ENCODE measurements at places on chromosomes 3 and 15.

DNA sequence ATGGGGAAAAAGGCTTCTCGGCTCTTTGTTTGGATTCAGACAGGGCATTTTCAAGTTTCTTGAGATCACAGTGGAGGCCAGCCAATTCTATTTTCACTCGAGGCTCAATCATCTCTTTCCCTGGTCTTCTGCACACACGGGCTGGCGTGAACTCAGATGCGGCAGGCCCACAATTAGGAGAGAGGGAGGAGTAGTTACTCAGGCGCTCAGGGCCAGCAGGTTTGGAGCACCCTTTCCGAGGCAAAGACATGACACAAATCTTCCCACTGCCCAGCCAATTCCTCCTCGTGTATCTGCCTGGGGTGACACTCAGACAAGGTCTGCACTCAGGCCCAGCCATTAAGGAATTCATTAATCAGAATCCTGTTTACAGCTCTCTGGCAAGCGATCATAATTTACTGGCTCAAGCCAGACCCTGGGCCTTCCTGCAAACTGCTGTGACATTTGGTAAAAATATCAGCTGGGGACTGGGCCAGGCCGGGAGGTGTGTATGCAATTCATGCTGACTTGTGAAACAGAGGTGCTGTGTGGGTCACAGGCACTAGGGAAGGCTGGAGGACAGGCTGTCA is 68.1 kb upstream of the TLE3 start:
- no peak for DNase-seq

DNA sequence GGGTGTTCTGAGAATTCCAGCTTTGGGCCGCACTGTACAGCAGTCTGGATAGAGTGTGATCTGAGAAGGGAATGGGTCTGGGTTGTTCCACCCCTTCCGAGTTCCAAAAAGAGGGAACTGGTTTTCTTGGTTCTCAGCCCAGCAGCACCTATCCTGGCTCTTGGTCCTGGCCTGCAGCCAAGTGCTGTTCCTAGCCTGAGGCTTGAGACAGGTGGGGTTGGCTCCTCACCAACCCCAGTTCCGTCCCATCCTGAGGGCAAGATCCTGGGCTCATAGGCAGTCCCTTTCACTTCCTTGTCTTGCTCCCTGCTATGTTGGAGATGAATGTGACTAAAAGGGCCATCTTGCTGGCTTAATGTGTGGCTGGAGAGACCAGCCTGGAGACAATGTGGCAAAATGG is 15.2 kb downstream of the IVD start:
- no peak for DNase-seq

DNA sequence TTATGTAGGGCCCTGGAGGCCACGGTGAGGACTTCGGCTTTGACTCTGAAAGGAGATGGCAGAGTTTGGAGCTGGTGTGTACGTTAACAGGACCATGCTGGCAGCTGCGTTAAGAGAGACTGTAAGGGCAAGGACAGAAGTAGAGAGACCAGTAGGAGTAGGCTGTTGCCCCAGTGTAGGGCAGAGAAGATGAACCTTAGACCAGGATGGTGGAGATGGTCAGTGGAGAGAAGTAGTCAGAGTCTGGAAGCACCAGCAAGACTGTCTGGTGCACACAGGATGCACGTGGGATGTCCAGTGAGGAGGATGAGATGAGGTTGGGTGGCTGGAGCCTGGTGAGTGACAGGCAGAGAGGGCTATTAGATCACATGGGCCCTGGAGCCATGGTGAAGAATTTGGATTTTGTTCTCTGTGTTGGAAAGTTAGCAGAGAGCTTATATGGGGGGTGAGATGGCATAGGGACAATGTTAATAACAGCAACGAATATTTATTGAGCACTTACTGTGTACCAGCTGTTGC is 150.1 kb downstream of the IGF1R start:
- no peak for DNase-seq

DNA sequence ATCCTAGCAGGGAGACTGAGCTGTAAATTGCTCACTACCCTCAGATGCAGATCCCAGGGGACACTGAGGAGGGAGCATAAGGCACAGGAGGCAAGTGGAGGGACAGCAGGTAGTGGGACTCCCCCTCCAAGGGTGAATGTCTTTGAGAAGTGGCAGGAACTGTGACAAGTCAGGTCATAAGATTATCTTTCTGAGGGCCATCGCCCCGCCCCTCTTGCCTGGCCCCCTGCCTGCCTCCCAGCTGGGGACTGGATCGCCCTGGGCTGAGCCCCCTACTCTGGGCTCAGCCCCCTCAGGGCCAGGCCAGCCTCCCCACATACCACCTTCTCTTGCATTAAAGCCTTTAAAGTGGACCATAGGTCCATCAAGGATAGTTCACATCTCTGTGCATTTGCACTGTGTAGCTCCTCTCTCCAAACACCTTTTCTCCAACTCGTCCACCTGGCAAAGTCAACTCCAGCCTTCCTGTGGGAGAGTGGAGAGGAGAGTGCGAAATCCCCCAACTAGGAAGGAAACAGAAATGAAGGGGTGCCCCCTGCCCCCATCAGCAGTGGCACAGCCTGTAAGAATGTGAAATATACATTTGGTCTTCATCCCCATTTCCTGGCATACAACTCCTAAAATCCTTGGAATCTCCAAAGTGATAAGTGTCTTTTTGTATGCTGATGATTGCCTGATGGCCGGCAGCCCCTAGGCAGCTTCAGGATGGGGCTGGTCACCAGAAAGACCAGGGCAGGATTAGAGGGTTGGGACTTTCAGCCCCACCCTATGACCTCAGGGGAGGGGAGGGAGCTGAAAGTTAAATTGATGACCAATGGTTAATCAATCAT is 14.7 kb downstream of the PIF1 start:
- DNase-seq = no peak

- no peak for DNase-seq
These were observed 24.3 kb upstream of the GPR171 start for GRCh38 chr3:151227266-151227806.

GRCh38 chr3:196792771-196793170 is 53.1 kb downstream of the PAK2 start:
- DNase-seq = no peak

DNA sequence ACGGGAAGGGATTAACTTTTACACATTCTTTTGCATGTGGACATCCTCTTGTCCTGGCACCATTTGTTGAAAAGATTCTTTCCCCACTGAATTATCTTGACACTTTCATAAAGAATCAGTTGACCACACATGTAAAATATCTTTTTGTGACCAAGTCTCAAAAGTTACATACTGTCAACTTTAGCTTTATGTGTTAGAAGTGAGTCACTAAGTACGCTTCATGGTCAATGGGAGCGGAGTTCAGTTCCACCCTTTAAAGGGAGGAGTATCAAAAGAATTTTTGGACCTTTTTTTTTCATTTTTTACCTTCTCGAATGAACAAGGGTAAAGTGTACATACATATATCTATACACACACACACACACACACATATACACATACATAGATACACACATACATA is 35.4 kb downstream of the MAPK6 start:
- no peak for DNase-seq

GRCh38 chr3:34157491-34157890 is 359.1 kb downstream of the PDCD6IP start:
- DNase-seq = no peak

DNA sequence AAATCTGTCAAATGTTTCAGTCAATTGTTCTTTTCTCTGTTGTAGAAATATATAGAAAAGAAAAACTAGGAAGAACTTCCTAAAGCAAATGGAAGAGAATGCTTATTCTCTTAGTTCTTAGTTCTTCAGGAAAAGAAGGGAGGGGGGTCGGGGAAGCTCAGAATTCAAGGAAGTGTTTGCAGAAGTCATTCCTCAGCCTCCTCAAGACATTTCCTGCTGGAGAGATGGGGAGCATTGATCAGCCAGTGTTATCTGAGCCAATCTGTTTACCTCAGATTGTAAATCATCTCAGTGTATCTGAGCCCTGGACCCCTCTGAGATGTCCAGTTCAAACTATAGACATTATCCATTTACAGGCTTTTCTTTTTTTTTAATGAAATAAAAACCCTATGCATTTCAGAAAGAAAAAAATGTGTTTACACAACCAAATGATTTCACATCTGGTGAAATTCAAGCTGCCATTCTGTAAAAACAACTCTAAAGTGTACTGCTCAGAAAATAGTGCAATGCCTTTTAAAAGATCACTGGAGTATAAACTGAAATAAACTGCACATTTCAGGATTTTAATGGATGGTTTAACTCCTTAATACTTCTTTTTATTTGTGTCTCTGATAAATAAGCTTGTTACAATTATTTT is 460.7 kb downstream of the ROBO1 start:
- DNase-seq = no peak

GRCh38 chr15:89068325-89068784 is 19.9 kb upstream of the ABHD2 start:
- DNase-seq = peak; percentile 47

DNA sequence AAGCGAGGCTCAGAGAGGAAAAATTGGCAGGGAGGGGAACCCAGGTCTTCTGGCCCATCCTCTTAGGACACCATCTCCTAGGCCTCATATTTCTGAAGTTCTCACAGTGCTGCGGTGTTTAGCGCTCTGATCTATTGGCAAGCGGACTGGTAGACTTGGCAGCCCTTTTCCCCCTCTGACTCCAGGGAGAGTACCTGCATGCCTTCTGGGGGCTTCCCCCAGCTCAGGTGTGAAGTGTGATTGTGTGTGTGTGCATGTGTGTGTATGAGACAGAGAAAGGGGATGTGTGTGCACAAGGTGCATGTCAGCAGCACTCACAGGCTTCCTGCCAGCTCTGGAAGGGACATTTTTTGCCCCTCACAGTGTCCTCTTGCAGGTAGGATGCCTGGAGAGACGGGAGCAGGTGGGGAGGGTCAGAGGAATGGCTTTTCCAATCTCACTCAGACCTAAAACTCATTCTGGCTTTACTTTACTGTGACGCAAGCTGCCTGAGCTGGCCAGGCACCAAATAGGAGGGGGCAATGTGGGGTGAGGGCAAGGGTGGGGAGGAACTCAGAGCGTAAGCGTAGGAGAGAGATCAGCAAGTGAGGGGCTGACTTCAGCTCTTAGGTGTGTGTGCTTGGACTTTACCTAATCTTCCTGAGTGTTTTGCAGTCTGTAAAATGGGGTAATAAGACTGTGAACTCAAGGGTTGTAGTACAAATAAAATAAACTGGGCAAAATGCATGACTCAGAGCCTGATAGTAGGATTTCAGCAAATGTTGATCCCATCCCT is 4.0 kb upstream of the IL17RE start:
- DNase-seq = no peak

- no peak for DNase-seq
These were observed 10.1 kb downstream of the SEMA7A start for GRCh38 chr15:74423431-74424257.

GRCh38 chr15:39407116-39407515 is 173.8 kb upstream of the THBS1 start:
- no peak for DNase-seq

DNA sequence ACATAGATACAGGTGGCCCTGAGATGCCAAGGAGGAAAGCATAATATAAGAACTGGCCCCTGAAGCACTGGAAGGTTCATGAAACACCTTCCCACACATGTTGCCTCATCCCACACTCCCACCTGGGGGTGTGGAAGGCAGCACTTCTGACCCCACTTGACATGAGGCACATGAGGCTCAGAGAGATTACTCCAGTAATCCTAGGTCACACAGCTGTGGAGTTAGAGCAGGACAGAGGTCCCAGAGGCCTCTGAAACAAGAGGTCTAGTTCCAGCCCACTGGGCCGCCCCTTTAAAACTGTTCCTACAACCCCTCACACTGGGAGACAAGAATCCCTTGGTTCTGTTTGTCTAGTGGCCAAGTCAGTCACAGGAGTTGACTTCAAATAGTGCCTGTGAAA is 7.2 kb downstream of the SSUH2 start:
- DNase-seq = no peak

DNA sequence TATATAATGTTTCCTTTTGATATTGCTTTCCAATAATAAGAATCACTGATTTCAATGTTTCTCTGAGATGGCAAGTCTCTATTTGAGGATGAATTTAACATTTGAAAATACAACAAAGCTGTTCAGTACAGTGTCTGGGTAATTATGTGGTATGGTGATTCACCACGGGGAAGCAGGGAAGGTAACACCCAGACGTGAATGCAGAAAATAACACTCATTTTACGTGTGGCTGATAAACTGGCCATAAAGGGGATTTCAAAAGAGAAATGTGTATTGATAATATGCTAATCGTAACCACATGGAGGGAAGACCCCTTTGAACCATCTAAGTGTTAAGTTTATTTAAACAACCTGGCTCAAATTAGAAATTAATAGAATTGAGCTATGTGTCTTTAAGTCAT is 344.6 kb downstream of the GRM7 start:
- no peak for DNase-seq

- no peak for DNase-seq
These were observed 552.3 kb downstream of the NAALADL2 start for GRCh38 chr3:175411405-175411804.

DNA sequence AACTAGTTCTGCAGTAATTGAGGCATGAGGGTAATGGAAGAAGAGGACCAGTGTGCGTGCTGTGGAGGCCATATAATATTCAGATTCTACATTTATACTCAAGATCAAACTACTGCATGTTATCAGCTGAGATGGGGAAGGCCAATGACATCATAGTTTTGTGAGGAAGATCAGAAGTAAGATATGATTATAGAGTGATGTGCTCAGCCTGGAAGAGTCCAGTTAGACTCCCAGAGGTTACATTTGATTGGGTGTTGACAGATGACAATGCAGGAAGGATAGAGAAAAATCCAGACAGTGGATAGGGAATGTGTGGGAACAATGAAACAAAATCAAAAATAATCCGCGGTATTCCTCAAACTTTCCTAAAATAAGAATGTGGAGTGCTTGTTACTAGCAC is 35.4 kb downstream of the GOLIM4 start:
- DNase-seq = no peak

GRCh38 chr3:161049683-161050248 is 55.4 kb downstream of the B3GALNT1 start:
- DNase-seq = no peak

DNA sequence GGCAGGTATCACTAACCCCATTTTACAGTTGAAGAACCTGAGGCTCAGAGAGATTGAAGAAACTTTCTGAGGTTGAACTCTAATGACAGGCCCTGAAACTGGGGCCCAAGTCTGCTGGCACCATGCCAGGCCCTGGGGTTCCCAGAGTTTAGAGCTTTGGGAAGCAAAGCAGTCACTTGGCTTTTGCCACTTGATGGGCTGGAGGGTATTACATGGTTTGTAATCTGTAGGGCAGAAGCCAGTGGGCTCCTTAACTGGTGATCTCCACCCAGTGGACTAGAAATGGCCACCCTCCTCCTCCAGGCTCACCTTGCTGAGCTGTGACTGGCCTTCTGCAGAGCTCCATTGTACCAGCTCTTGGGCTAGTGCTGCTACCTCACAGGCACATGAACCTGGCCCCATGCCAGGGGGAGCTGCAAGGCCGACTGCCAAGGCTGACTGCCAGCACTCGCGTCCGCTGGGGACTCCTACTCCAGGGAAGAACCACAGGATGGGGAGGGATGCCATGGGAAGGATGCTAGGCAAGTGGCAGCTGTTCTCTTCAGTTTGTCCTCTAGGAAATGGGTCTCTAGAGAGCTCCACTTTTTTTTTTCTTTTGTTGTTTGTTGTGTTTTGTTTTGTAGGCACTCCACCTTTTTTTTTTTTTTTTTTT is 104.8 kb downstream of the ETFA start:
- DNase-seq = no peak

GRCh38 chr3:105103139-105103538 is 263.6 kb upstream of the ALCAM start:
- no peak for DNase-seq

GRCh38 chr3:117567382-117567781 is 857.8 kb downstream of the TUSC7 start:
- DNase-seq = no peak

GRCh38 chr15:69328080-69328479 is 29.4 kb downstream of the PAQR5 start:
- DNase-seq = no peak

All from stimulated activated CD4-positive, alpha-beta T cell treated with anti-CD3 and anti-CD28 coated beads, Interleukin-12 subunit alpha, Interleukin-12 subunit beta, amount 100 ng/mL, for 48 hours (primary cell).